ENCODE measurements at places on chromosomes 12 and 14.

DNA sequence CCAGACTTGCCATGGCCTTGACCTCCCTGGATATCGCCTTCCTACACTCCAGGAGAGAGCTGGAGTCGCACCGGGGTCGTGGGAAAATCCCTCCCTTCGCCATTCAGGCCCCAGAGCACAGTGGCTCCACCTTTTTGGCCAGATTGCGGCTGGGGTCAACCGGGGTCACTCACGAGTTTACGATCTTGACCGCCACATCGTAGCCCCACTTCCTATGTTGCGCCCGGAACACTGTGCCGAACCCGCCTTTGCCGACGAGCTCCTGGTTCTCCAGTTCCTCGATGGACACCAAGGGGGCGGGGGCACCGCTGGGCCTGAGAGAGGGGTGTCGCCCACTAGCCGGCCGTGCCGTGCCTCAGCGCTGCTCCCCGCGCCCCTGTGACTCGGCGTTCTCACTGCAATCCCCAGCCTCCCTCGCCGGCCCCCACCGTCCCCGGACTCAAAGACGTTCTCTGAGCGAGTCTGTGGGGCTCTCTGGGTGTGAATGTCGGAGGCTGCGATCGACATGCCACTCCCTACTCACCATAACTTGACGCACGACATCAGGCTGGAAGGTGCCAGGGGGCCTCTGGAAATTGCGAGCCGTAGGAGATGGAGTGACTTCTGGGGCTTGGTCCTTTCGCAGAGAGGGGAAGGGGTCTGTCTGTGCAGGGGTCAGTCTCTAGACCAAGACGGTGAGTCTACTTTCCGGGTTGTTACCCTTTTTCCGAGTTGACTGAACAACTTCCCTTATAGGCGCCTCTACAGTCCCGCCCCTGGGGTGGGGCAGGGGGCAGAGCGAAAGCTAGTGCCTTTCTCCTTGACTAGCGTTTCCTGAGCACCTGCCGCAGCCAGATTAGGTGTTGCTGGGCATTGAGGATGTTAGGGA is at the start of gene RIPK3:
TSS of gene RIPK3 (minus strand) at position 708 of the 868 bp plus-strand sequence. CDS start at position 543, 165 bp downstream.
- no peak for DNase-seq

- peak; percentile 37 for DNase-seq
Measured at GRCh38 chr12:58668871-58669270, 251.4 kb downstream of the LRIG3 start.

- no peak for DNase-seq
Measured at GRCh38 chr14:81550001-81550637, 16.5 kb upstream of the SEL1L start.

DNA sequence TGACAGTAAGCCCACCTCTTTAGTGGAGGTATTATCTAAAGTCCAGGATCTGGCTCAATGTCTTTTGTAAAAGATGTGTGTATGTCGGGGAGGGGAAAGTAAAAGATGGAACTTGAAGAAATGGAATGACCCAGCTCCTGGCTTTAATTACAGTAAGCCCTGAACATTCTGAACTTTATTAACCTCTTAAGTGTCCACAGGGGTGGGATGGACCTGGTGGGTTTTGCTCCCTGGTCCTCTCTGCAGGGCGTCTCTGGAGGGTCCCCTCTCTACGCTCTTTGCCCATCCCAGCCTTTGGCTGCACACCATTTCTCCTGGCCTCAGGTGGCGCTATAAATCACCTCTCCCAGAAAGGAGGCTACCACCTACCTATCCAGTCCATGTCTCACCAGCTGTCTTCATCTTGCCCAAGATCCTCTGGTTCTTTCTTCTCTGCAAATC is 3.7 kb upstream of the CISTR start:
- no peak for DNase-seq

DNA sequence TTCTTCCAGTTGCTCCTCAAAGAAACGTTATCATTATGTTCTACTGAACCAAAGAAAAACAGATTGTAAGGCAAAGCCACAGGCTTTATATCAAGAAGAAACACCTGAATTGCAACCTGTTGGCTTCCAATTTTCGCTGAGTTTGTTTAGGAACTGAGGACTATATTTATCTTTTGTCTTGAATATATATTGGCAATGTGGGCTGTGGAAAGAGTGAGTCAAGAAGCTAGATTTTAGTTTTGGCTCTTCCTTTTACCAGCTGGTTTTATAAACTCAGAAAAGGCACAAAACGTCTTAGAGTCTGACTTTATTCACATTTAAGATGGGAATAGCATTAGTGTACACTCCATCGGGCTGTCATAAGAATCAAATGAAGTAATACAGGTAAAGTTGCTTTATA is 10.4 kb upstream of the PTHLH start:
- no peak for DNase-seq

- DNase-seq, result peak; percentile 89
Measured at GRCh38 chr12:11649413-11650285, at the start of gene ETV6. Gene ETV6, plus strand, starts transcription at chr12:11649674. Its CDS starts 454 bp downstream, at chr12:11650128.

- DNase-seq, result no peak
Measured at GRCh38 chr12:42103155-42103554, 41.5 kb downstream of the GXYLT1 start.

DNA sequence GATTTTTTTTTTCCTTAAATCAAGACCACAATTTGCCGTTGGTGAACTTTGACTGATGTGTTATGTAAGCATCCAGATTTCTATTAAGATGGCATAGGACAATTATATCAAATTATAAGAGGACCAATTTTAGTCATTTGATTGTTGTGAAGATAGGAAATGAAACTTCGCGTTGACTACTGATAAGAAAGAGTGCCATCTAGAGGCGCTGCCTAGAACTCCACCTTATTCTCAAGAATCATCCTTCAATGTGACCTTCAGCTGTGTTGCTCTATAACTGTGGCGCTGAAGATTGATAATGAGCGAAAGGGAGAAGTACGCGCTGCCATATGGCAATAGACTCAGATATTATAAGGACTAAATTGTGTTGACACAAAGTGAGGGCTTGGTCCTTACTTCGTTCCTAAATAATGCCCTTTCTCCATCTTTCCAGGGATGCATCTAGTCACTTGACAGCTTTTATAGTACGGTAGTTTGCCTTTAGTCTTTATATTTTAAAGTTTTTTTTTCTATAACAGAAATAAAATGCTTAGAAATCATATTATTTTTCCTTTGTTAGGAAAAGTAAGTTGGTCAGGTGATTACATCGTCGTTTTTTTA is 350.8 kb upstream of the STXBP6 start:
- peak; percentile 32 for DNase-seq

DNA sequence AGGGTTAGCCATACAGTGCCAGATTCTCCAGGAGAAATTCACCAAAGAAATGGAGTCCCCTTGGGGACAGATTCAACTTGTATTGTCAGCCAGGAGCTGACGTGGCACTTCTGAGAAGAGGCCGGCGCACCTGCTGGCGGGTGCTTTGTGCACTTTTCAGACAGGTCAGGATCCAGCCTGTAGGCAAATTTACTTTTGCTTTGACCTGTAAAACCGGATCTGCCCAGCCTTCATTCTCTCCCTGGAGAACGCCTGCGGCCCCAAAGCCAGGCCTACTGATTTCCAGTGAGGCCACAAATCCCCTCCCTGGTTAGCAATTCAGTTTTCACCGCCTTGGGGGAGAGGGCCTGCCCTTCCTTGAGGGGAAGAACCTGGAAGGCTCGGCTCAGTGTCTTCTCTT is 17.4 kb downstream of the P2RX4 start:
- DNase-seq, result no peak

- no peak for DNase-seq
Measured at GRCh38 chr12:71565535-71565934, 98.1 kb downstream of the ZFC3H1 start.

- DNase-seq, result no peak
Measured at GRCh38 chr12:39846304-39846703, 226.7 kb upstream of the ABCD2 start.

- DNase-seq, result no peak
Measured at GRCh38 chr14:58772116-58772515, 134.4 kb downstream of the DACT1 start.

GRCh38 chr14:92917041-92917940 is 5.7 kb upstream of the CHGA start:
- no peak for DNase-seq

GRCh38 chr14:77238996-77239395 is 32.0 kb downstream of the NGB start:
- no peak for DNase-seq

DNA sequence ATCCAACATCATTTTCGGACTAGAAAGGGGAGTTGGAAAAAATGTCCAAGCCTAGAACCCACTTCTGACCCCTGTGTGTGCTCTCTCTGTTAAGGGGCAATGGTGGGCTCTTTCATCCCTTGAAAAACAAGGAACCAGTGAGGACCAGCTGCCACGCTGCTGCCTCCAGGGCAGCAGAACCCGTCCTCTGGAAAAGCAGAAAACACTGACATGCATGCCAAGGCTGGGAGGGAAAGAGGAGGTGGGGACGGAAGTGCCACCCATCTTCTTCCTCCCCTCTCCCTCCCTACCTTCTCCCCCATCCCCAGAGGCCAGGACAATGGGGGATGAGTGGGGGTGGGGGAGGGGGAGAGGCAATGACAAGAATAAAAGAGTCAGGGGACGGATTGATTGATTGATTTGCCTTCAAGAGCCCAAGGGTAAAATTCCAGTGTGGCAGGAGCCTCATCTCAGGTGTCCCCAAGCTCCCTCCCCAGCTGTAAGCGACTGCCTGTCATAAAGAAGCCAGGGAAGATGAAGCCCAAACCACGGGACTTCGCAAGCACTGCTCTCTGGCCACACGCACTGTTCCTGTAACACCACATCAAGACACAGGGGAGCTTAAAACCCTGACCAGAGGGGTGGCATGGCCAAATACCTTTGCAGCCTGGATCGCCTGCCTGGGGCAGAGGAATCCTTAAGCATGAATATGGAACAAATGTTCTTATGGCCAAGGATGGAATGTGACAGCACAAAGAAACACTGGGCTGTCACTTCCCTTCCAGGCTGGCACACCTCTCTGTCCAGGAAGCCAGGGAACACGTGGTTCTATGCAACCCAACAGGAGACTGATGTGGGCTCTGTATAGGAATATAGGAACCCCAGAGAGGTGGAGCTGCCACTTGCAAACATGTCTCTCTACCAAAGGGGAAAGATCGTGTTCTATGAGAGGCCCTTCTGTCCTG is 38.9 kb upstream of the BDKRB2 start:
- DNase-seq, result no peak

GRCh38 chr14:24858052-24858451 is 191.9 kb downstream of the STXBP6 start:
- DNase-seq, result no peak

DNA sequence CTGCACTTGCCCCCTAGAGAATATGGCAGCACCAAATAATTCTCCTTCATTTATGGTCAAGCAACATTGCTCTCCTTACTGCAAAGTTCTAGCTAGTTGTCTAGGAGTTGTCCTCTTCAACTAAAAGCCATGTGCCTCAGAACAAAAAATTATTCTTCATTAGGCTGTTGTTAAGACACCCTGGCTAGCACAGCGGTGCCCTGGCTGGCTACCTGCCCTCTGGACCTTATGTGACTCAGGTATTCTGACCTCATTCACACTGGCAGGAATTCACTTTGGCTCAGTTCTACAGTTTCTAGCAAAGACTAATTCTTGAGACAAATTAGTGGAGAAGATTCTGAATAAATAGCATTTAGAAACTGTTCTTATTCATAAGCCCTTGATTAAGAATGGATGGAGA is 224.4 kb upstream of the KRR1 start:
- no peak for DNase-seq

GRCh38 chr12:69059465-69060457 is 126.8 kb upstream of the CPM start:
- DNase-seq, result peak; percentile 96

DNA sequence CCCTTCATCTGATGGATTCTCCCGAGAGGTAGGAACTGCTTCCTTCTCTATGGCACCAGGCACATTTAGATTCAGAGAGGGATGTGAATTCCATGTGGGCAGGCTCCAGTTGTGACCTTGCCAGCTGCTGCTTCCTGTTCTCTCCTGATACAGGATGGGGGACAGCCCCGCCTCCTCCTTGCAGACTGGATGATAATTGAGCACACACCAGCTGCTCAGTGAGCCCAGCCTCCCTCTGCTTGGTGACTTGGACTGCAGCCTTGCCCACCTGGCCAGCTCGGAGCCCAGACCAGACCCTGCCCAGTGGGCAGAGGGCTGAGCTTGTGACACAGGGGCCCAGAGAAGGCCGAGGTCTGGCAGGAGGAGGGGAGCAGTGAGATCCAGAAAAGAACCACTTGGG is 90.2 kb downstream of the CALM1 start:
- no peak for DNase-seq

- DNase-seq, result no peak
Measured at GRCh38 chr14:98512501-98513251, 759.3 kb downstream of the BCL11B start.

GRCh38 chr12:122166422-122167349 is 7.3 kb downstream of the IL31 start:
- no peak for DNase-seq

- DNase-seq, result no peak
Measured at GRCh38 chr12:82910246-82910893, 223.7 kb downstream of the TMTC2 start.

GRCh38 chr12:24378548-24379407 is 429.3 kb upstream of the SOX5 start:
- DNase-seq, result peak; percentile 73

DNA sequence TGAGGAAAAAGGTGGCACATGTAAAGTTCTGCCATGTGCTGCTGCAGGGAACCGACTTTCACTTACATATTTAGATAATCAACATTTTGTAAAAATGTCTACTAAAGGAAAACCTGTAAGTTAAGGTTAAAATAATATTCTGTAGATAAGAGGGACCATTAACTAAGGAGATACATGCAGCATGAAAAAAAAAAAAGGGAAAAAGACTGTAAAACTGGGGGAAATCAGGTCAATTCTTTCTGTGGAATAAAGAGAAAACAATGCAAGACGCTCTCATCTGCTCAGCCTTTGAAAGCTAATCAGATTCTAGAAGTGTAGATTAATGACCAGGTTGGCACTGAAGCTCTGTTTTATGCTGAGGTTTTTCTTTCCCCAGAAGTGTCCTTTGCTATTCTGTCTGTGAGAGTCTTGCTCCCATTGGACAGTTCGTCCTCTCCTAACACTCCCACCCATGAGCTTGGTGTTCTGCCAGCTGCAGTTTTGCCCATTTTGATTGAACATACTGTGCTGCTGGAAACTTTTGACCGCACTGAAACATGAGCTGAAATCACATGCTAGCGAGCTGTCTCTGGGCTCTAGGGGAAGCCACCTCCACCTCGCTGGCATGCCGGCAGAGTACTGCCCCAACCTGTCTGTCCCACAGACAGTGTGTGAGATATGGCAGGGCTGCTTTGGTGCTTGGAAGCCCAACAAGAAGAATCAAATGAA is 39.7 kb downstream of the PPTC7 start:
- DNase-seq, result no peak

GRCh38 chr12:116131176-116131575 is 146.3 kb downstream of the MED13L start:
- DNase-seq, result no peak

Measured in ELR (cell line).